ENCODE measurements at places on chromosomes 4 and X.
A peak's percentile ranks its signal among the peaks of the same experiment; 100 is the strongest.

DNA sequence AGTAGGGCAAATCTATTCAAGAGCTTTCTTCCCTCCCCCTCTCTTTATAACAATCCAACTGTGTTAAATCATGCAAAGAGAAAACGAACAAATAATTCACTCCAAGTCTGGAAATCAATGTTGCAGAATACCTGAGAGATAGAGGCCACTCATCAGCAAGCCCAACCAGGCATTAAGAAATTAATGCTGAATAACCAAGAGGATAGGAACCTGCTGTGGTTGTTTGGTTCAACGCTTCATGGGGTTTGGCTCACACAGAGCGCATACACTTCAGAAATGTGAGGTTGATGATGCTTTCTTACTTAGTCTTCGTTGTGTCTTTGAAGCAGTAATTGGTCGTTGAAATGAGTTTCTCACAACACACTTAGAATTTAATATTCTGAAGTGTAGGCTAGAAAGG, 1540.0 kb upstream of the PABPC4L start:
- no peak for DNase-seq

DNA sequence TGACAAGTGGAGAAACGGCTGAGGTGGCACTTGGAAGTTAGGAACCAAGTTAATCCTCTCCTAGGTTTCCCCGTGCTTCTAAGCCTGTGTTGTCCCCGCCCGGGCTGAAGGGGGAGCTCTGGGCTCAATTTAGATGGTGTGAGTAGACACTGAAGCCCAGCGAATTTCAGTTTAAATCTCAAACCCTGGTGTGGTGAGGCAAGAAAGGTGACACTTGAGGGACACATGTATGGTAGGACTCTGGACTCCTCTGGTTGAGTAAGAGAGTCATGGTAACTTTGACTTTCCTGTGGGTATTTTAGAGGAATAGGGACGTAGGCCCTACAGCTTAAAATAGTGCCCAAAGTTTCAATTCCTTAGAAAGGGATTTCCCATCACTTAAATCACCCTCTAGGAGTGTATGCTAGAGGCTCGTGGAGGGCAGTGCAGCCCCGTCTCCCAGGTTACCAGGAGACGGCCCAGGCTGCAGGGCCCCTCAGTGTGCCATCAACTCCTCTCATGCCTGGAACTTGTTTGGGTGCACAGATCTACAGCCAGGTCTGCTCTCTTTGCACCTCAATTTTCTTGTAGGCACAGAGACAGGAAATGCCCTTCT, 24.0 kb downstream of the HAND2 start:
- DNase-seq, result peak; percentile 77

- DNase-seq, result no peak
Measured at GRCh38 chrX:103344606-103345005, 11.7 kb upstream of the TCEAL9 start.

- DNase-seq, result no peak
Measured at GRCh38 chr4:4386296-4386735, 586 bp upstream of the NSG1 start.

DNA sequence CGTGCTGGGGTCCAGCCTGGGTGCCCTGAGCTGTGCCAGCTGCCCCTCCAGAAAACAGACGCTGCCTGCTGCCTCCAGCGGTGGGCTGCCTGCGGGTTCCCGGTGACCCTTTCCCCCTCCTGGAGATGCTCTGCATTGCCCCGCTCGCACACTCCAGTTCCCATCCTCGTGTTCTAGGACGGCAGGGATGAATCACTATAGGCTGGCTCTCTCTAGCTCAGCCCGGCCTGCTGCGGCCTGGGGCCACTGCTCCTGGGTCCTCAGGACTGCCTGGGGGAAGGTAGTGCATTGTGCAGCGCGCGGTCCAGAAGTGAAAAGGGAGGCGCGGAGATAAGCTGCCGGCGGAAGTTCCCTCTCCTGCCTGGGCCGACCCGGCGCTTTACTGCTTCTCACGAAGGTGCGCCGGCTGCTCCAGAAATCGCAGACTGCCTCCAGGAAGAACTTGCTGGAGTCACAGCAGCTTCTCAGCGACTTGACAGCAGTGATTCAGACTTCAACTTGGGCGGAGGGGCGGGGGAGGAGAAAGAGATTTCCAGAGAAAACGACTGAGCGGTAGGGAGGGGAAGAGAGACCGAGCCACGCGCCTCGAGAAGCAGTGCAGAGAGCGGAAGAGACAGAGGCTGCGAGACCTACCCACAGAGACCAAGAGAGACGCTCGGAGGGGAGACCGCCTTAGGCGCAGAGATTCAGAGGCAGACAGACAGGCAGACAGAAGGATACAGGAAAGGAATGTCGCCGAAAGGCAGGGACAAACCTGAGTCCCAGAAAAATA, 6.7 kb upstream of the MSX1 start:
- DNase-seq, result no peak

DNA sequence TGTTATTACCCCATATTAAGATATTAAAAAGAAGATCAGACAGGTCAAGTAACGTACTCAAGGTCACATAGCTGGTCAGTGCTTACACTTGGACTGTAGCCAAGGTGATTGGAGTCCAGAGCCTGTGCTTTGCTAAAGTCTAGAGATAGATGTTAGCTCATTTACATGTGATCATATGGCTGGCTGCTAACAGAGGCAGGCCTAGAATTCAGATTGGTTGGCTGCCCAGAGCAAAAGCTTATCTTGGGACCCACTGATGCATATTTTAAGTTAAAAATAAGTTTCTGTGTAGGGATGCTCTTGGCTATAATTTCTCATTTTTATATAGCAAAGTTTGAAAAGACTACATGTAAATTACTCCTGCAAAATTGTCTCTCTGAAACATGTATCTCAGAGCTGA, 18.1 kb upstream of the EXOC1L start:
- DNase-seq, result no peak

DNA sequence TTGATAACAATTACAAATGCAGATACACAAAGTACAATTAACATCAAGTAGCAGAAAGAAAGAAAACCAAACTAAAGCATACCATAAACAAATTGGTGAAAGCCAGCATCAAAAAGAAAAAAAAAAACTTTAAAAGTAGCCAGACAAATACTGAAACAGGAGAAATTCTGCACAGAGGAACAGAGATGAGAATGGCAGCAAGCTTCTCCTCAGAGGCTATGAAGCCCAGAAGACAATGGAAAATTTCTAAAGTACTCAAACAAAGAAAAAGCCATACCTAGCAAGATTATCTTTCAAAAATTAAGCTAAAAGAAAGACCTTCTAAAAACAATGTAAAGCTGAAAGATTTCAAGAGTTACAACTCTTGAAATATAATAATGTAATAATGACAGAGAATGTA, 471.3 kb downstream of the SPOCK3 start:
- no peak for DNase-seq

- DNase-seq, result no peak
Measured at GRCh38 chrX:41868392-41868977, 54.9 kb downstream of the CASK start.

DNA sequence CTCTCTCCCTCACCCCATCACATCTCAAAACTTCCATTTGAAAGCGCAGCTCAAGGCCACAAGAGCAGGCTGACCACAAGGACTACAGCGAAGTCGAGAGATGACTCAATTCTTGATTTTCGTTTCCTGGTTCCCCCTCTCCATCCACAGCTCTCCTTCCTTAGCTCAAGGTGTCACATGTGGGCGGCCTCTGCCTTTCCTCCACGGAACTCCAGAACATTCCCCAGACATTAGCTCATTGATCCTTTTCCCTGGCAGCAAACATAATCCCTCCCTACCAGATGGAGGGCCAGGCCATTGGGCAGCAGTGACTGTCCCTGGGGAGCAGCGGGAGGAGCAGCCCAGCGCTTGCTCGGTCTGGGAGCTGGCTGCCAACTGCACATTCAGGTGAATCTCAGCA, 56.3 kb downstream of the CCDC149 start:
- peak; percentile 51 for DNase-seq

- no peak for DNase-seq
Measured at GRCh38 chrX:20538974-20539373, 272.3 kb upstream of the RPS6KA3 start.

- DNase-seq, result no peak
Measured at GRCh38 chr4:10963958-10964703, 279.6 kb upstream of the CLNK start.

DNA sequence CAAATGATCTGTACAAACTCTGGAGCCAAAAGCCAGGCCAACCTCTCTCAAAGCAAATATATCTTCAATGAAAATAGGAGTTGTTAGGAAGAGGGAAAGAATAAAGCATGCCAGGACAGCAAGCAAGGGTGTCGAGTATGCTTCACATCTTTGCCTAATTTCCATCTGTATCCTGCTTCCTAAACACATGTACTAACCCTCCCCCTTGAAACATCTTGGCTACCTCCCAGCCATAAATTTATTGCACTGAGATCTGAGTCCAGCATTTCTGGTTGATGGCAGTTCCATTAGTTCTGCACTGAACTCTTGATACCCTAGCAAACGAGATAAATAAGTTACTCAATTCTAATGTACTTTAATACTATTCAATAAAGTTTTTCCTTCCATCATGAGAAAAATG, 430.5 kb upstream of the TRAM1L1 start:
- no peak for DNase-seq

DNA sequence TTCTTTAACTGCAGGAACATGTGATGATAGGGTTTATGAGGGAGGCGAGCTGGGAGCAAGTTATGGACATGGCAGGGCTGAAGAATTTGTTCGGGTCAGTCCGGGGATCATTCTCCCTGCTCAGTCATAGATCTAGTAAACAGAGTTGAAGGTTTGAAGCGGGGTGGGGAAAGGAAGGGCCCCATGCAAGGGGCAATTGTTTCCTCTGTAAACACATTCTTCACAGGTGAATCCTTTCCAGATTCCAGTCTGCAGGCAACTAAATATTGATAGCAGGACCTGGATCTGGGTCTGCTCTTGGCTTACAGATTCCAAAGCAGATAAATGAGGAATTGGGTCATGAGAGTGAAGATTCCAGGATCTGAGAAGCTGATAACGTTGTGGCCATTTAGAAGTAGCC, 44.3 kb upstream of the ARHGAP24 start:
- no peak for DNase-seq

GRCh38 chrX:18227458-18227857, 6.8 kb upstream of the BEND2 start:
- no peak for DNase-seq

DNA sequence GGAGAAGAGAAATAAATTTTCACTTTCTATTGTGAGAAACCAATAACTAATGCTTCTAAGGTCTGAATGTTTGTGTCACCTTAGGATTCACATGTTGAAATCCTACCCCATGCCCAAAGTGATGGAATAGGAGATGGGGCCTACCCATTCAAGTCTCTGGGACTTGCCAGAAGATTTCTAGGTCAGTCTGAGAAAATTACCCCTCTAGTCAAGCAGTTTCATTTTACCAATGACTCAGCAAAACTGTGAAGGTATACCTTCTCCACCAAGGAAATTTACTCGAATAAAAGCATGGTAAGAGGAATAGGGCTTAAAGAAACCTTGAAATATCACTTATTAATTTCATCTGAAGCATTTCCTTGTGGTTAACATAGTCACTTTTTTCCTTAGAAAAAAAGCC, 23.5 kb upstream of the PAPSS1 start:
- DNase-seq, result no peak

DNA sequence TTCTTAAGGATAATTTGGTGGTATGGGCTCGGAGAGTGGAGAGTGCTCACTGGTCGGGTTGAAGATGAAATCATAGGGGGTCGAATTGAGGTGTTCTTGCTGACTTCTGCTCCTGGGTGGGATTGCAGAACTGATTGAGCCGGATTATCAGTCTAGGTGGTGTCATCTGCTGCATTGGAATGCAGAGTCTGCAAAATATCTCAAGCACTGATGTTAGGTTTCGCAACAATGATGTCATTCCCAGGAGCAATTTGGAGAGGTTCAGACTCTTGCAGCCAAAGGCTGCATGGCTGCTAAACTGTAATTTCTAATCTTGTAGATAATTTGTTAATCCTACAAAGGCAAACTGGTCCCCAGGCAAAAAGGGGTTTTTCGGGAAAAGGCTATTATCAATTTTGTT, 67.7 kb downstream of the RHOH start:
- DNase-seq, result no peak

GRCh38 chr4:181477591-181477990, 765.6 kb upstream of the TENM3 start:
- no peak for DNase-seq

- DNase-seq, result no peak
Measured at GRCh38 chr4:153579410-153579809, 104.7 kb upstream of the TLR2 start.

DNA sequence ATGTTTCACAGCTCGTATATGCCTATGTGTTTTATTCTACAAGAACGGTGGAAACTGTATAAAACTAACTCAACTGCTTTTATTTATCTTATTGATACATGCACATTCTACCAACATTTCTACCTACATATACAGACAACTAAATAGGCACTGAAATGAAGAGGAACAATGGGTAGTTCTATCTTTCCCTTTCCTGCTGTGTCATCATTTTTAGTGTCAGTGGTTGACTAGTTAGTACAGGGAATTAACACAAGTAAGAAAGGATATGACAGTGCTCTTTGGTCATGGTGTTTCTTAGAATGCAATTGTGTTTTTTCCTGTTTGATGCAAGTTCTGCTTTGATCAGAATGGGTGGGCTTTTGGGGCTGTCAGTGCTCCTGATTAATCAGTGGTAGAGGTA, 293.8 kb upstream of the CTSO start:
- no peak for DNase-seq

DNA sequence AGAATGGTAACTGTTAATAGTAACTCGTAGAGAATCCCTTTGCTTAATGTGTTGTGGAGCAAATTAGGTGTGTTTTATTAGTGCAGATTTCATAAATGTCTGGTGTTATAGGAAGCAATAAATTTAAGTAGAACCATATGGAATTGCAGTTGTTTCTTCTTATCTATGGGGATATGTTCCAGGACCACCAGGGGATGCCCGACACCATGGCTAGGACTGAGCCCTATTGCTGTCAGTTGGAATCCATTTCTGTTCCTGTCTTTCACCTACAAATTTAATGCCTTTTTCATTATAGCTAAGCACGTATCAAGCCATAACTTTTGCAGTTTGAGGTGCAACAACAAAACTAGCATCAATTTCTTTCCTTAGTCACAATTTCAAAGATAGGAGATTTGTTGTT, 72.5 kb downstream of the DDIT4L start:
- DNase-seq, result no peak

GRCh38 chrX:54964766-54965497, 29.1 kb downstream of the PFKFB1 start:
- no peak for DNase-seq

DNA sequence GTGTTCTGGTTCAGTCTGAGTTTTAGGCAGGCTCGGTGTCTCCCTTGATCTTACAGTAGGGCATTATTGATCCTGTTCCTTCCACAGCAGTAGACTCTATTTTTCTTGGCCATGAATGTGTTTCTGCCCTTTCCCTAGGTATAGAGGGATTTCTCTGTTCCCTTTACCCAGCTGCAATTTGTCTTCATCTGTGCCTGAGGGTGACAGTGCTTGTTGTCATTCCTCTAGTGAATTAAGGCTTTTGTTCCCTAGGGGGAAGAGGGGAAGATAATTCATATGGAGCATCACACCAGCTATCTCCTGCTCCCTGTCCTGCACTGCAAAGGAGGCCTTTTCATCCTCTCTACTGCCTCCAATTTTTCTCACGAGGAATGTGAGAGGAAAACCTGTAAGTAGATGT, 39.7 kb upstream of the CXorf51A start:
- DNase-seq, result no peak

- no peak for DNase-seq
Measured at GRCh38 chr4:1823545-1823932, 30.4 kb downstream of the FGFR3 start.

- DNase-seq, result no peak
Measured at GRCh38 chrX:42384956-42385355, 393.0 kb downstream of the PPP1R2C start.

- no peak for DNase-seq
Measured at GRCh38 chr4:115219315-115219860, 106.0 kb upstream of the NDST4 start.

Data from D721Med (cell line).